Colonic mucosa (tissue), 4 donors: ENCODE measurements at places on chromosomes 3 and 15. TPM values are rescaled to one million over a fixed set of nuclear protein-coding genes. Genes with fewer than 3 reads are reported as not detected.

Gene P2RY13
- total RNA-seq, result 0.27 TPM

Gene CACNA2D3
- 0.98 TPM for total RNA-seq

Gene CSPG4
- 12.7 TPM for total RNA-seq

GRCh38 chr3:143821862-143822261 is 26.4 kb downstream of the SLC9A9 start:
- H3K27ac ChIP-seq, result no peak overlapping the region
- no peaks in the 10 kb centered on the region for H3K4me1 ChIP-seq
- no peak for DNase-seq
- no peaks in the 10 kb centered on the region for H3K36me3 ChIP-seq
- H3K4me3 ChIP-seq, result no peak overlapping the region

- no peak overlapping the region for H3K27ac ChIP-seq
- no peaks in the 10 kb centered on the region for H3K4me1 ChIP-seq
- no peak overlapping the region for H3K4me3 ChIP-seq
- DNase-seq, result no peak
Measured at GRCh38 chr15:49887659-49888322, 231.2 kb downstream of the ATP8B4 start.

DNA sequence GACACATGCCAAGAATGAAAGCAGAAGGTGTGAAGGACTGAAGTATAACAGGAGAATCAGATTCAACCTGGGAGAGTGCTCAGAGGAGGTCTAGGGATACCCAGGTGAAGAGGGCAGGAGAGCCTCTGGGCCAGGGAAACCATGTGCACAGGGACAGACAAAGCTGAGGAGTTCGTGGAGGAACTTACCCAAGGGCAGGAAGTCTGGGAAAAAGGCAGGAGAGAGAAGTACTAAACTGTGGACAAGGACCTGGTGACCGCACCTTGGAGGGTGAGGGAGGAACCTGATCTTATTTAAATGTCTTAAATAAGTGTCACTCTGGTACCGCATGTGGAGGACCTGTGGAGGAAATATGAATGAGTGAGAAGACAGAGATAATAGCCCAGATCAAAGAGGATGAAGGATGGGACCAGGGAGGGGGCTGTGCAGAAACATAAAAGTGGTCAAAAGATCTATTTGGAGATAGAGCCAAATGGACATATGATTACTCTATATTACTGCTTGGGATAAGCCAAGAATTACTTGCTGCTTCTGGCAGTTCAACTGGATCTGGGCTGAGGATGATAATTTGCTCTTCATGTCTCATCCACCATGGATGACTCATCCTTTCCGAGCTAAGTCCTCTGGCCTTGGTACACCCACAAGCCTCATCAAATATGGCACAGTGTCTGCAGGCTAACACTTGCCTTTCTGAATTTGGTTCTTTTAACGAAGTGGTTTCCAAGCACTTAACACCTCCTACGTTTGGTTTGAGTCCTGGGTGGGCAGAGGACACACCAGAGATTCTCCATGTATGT is 116.9 kb upstream of the NMNAT3 start:
- no peaks in the 10 kb centered on the region for H3K4me1 ChIP-seq
- no peaks in the 10 kb centered on the region for H3K27me3 ChIP-seq
- no peaks in the 10 kb centered on the region for H3K36me3 ChIP-seq
- H3K4me3 ChIP-seq, result no peak overlapping the region

Gene NUDT16
- total RNA-seq, result 37.7 TPM

DNA sequence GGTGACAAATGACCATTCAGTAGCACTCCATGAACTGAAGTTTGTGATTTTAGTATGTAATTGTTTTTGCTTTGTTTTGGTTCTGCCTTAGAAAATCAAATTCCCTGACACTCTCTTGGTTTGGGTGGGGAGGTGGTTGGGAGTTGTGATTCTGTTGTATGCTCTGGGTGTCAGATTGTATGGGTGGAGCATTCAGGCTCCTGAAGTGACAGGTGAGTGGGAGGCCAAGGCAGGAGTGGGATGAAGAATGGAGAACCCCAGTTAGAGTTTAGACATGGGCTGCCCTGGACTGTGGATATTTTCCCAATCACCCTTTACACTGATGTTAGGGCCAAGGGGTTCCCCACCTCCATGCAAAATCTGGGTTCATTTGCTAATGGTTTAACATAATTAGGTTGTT is 83.6 kb downstream of the ARPP21 start:
- H3K27ac ChIP-seq, result no peak overlapping the region
- no peaks in the 10 kb centered on the region for H3K36me3 ChIP-seq
- no peak overlapping the region for H3K4me3 ChIP-seq
- no peaks in the 10 kb centered on the region for H3K4me1 ChIP-seq
- no peaks in the 10 kb centered on the region for H3K27me3 ChIP-seq
- no peak for DNase-seq

Gene GALK2
- 39.7 TPM for total RNA-seq

Gene COL6A6
- not detected for total RNA-seq

Gene CCDC9B
- 13.1 TPM for total RNA-seq

Gene AP3B2
- total RNA-seq, result 1.2 TPM

- no peak for DNase-seq
- H3K36me3 ChIP-seq, result no peaks in the 10 kb centered on the region
- no peaks in the 10 kb centered on the region for H3K4me1 ChIP-seq
- H3K4me3 ChIP-seq, result no peak overlapping the region
Measured at GRCh38 chr3:119542168-119542767, 17.1 kb downstream of the CD80 start.

Gene B3GNT5
- 43.1 TPM for total RNA-seq

Gene PSMD6
- 75.8 TPM for total RNA-seq

- peaks cover 7% of the 10 kb centered on the region for H3K4me1 ChIP-seq
- no peak for DNase-seq
- no peaks in the 10 kb centered on the region for H3K27me3 ChIP-seq
- H3K4me3 ChIP-seq, result no peak overlapping the region
- H3K27ac ChIP-seq, result no peak overlapping the region
- H3K36me3 ChIP-seq, result no peaks in the 10 kb centered on the region
Measured at GRCh38 chr3:136733317-136733833, 18.8 kb downstream of the STAG1 start.
